Daoy (cell line): ENCODE measurements at places on chromosomes 5 and 9. TPM values are rescaled to one million over a fixed set of nuclear protein-coding genes. Genes with fewer than 3 reads are reported as not detected.

DNA sequence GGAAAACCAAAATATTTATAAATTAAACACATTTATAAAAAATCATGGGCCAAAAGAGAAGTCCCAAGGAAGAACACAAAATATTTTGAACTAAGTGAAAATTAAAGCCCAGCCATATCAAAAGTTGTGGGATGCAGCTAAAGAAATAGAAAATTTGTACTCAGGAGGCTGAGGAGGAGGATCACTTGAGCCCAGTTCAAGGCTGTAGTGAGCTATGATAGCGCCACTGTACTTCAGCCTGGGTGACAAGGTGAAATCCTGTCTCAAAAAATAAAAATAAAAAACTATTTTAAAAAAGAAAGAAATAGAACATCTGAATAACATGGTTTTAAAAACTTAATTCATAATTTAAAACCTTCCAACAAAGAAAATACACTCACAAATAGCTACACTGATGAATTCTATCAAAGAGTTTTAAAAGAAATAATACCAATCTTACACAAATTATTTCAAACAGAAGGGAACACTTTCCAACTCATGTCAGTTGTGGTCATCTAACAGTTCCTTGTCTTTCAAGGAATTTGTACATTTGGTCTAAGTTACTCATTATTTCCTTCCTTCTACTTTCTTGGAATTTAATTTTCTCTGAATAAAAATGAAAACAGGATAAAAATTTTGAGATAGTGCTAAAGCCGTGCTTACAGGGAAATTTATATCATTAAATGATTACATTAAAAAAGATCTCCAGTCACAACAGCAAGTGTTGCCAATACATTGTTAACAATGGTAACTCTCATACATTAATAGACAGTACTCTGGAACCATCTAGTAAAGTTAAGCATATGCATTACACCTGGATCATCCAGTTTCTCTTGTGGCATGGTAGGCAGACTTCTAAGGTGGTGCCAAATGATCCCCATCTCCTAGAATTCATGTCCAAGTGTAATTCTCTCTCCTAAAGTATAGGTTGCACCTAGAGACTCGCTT is 17.8 kb downstream of the PTBP3 start:
- no peak for DNase-seq

DNA sequence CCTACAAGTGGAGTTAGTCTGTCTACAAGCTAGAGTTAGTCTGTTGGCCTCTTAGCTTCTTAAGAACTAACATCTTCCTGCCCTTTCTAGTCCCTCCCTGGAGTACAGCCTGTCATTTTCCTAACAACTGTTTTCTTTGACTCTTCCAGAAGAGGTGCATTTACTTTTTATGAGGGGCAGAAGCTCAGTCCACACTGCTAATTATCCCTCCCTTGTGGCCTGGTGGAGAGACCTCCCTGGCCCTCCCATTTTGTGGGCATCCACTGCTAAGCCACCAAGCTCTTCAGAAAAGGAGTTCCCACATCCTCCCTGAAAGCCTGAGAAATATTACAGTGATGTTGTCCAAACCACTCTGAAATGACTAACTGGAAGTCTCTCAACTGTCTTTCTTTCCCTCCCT is 8.0 kb downstream of the MAP1B start:
- no peak for DNase-seq

GRCh38 chr9:94888775-94889174 is 162.3 kb downstream of the AOPEP start:
- no peak for DNase-seq

DNA sequence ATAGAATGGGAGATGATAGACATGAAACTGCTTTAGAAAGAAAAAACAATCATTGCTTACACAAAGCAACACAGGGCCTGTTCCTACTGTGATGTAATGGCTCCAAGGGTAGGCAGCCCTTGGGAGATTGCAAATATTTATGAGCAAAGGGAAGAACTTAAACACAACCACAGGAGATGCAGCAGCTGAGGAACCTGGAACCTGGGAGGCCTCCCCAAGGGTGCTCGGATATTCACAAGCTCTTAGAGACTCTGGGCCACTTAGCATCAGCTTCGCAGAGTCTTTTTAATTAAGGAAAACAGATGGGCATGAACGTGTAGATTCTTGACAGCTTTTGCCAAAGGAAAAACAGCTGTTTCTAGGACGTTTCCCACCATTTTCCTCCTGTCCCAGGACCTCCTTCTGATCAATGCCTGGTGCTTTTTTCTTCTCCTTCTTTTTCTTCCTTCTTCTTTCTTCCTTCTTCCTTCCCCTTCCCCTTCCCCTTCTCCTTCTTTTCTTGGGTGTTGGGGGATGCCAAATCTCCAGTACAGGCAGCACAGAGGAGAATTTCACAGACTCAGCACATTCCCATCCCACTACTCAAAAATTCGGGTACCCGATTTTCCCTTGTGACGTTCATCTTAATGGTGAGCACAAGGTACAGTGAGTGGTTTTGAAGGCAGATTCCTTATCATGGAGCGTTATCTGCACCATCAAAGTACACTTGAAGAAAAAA is 28.1 kb upstream of the TCF7 start:
- DNase-seq: no peak

DNA sequence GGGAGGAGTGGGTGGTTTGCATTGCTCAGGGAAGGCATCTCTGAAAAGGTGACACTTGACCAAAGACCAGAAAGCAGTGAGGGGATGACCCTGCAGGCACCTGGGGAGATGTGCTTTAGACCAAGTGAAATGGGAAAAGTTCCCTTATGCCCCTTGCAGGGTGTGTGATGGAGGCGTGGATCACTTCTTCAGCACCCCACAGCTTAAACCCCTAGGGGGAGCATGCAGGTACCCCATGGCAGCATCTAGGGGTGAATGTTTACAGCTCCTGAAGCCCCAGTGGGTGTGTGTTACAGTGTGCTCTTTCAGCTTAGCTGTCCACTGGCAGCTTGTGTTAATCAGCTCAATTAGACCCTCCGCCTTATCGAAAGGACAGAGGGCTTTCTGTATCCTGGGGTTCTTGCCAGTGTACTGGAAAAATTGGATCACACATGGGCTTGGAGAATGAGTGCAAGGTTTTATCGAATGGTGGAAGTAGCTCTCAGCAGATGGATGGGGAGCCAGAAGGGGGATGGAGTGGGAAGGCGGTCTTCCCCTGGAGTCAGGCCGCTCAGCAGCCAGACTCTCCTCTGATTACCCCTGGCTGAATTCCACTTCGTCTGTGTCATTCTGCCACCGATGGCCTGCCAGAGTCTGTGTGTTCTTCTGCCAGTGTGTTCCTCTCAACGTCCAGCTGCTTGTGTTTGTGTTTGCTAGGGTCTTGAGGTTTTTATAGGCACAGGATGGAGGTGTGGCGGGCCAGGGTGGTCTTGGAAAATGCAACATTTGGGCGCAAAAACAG is 6.3 kb downstream of the BHMT2 start:
- no peak for DNase-seq

SLC4A9 gene
- not detected in 2 replicates for total RNA-seq

- no peak for DNase-seq
Observed at GRCh38 chr9:131276094-131276888, at the start of gene FAM78A. Gene FAM78A (minus strand): TSS chr9:131276510. CDS start chr9:131276179, 331 bp downstream.

DNA sequence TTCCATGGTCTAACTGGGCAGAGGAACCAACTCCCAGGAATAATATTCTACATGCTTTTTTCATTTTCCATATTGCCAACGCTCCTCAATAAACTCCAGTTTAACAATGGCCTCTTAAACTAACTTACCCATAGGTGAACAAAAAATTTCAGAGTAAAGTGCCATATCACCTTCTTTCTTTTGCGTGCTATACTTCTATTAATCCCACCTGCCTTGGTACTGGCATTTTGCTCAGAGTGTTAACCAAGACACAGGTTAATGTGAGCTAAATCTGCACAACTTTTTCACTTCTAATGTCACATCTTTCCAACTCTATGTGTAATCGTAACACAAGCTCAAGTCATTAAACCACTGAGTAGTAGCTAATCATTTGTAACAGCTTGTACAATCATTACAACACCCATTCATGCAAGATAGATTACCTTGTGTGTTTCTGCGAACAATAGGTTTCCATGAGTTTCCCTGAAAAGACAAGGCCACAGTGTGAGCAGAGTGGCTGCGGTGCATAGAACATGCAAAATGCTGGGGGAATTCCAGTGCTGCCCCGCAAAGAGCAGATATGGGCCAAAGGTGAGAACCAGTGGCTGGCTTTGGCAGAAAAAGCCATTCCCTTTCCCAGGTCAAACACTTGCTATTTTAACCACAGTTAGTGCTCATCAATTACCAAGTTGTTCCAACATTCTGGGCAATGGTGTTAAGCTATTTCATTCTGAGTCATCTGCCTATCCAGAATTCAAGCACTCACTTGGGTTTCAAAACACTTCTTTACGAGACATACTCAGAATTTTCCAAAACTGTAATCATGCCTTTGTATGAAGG is 42.8 kb downstream of the TIMD4 start:
- DNase-seq: peak; percentile 79

GRCh38 chr9:95206143-95206542 is 111.4 kb downstream of the FANCC start:
- DNase-seq: peak; percentile 25
